NCI-H1048 (cell line): ENCODE measurements at places on chromosomes 7 and 10.

DNA sequence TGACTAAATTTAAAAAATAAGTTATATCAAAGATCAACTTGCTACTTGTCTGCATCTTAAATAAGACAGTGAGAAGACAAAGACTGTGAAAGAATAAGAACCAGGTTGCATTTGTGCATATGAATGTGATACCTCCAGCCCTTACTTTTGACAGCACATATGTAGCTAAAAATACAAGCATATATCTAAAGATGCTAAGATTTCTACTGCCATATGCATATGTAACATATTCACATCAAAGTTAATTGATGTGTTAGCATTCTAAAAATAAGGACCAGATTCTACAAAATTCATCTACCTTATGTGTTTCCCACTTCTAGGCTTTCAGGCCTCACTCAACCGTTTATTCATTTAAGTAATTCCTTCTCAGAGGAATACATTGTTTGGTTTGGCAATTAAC, 1120.3 kb upstream of the LRRTM3 start:
- no peak for DNase-seq

DNA sequence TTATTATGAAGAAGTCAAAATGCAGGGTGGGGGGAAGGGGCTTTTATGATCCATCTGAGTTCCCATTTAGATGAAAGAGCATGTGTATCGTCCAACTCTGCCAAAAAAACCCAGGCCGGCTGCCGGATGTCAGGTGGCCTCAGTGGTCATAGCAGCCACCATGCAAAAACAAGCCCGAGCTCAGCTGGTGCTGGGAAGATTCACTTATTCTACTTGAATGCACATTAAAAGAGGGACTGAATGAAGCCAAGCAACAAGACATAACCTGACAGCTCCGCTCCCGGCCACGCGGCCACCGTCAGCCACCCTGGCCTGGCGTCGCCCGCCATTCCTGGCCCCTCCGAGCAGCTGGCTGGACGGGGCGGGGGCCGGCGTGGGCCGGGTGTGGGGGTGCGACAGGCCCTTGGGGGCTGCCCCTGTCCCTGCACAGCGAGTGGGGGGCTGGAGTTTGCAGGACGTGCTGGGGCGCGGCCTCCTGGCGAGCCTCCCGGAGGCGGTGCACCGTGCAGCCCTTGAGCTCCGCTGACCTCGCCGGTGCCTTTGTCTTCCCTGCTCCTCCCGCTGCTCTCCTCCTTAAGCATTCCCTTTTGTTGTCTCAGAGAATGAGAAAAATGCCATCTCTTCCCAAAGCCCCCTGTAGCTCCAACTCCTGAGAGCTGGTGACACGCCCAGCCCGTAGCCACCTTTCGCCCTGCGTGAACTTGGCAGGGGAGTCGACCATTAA, 67.8 kb downstream of the EBF3 start:
- no peak for DNase-seq

- DNase-seq, result no peak
These were observed 667.3 kb downstream of the PARD3 start for GRCh38 chr10:34147641-34148304.

DNA sequence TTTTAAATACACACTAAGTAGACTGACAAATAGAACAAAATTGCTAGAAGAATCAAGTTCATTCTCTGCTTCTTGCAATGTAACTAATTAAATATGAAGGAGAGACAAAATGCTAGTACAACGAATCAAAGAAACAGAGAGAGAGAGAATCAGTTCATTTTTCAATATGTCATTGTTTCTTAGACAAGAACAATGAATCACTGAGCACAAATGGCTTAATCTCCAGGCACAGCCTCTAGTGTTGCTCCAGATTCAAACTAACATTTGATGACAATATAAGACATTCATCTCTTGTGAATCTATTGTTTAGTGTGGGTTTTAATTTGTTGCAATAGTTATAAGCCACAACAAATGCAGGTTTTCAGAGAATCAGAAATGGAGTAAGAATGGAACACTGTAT, 357.4 kb upstream of the TMEM229A start:
- no peak for DNase-seq

DNA sequence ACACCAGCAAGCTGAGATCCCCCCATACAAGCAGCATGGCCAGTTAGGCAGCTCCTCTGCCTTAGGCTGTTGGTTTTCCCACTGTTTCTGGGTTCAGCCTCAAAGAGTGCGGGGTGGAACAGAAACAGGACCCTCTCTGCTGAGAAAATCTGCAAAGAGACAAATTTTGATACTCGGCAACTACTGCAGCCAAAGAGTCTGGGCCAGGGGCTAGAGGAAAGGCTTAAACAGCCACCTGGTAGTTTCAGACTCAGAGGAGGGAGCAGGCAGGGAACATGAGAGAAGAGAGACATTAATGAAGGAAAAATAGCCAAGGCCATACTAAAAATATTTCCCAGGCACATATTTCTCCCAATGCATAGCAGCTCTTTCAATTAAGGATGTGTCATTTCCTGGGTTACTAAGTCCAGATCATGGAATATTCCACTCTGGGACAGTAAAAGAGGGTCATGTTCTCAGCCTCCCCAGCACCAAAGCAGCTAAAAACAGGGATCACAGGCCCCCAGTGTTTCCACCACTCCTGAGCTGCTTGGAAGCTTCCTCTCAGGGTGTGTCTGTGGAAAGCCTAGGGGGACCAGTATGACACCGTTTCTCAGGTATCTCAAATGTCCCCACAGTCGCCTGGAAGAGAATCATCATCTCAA, 29.8 kb downstream of the PDLIM1 start:
- no peak for DNase-seq

DNA sequence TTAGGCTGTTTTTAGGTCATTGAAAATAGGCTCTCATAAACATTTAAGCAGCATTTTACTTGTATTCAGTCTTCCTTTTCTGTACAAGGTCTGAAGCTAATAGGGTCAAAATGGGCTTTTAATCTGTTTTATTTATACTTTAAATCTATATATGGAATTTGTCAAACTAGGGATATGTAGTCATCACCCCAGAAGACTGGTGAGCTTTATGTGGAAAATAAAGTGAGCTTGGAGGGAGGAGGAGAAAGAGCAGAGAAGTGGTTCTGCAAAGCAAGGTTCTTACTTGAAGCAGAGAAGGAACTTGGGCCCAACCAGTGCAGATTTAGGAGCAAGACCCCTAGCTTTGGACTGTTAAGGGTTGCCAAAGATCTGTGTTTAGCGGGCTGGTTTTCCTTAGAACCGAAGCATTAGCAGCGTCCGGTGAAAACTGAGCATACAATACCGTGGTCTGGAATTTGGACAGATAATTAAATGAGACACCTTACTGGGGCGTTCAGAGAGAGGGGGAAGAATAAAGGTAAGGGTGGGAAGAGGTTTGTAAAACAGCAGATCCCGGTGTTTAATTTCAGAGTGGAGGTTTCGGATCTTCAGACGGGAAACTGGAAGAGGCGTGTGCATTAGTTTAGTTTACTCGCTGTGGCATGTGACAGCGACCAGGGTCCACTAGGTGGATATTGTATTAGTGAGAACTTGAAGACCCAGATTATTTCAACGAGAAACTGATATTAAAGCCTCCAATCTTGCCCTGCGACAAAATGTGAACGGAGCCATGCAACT, 2.4 kb downstream of the BAMBI start:
- DNase-seq, result no peak

DNA sequence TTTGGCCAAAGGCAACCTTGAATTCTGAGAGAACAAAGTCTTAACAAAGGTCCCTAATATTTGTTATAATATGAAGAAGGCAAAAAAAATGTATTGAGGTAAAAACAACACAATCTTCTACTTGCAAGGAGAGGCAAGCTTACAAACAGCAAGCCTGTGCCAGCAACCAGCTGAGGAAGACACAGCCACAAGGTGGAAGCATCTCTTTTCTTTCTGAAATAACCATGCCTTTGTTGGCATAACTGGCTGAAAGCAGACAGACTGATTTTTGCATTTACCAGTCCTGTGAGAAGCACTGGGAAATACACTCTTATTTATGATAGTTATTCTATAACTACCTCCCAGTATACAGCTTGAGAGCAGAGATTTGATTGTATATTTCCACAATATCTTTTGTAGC, 292.0 kb downstream of the PHTF2 start:
- no peak for DNase-seq

- DNase-seq, result no peak
These were observed 13.7 kb downstream of the CDHR1 start for GRCh38 chr10:84208023-84208422.
